Left colon (tissue), 2 donors: ENCODE measurements at places on chromosomes 1 and 21. TPM values are rescaled to one million over a fixed set of nuclear protein-coding genes. Genes with fewer than 3 reads are reported as not detected.

CRABP2 gene
- 0.73 TPM for total RNA-seq

BSND gene
- total RNA-seq: not detected

S100B gene
- 7.4 TPM for total RNA-seq

CYP2J2 gene
- 31.1 TPM for total RNA-seq

MEGF6 gene
- total RNA-seq: 6.3 TPM

HES4 gene
- total RNA-seq: 24.2 TPM

ADAMTS4 gene
- total RNA-seq: 3.3 TPM

PRUNE1 gene
- total RNA-seq: 18.9 TPM

LAMC2 gene
- total RNA-seq: 55.0 TPM

MAP3K21 gene
- total RNA-seq: 16.3 TPM

FOXD3 gene
- total RNA-seq: 0.75 TPM

F13B gene
- total RNA-seq: not detected

S1PR1 gene
- total RNA-seq: 7.1 TPM

AKR7A3 gene
- 92.5 TPM for total RNA-seq

RGS1 gene
- 11.0 TPM for total RNA-seq

CGN gene
- 182 TPM for total RNA-seq

OR2G6 gene
- not detected for total RNA-seq

KRTAP10-9 gene
- total RNA-seq: not detected

ZBTB21 gene
- total RNA-seq: 15.2 TPM

FYB2 gene
- total RNA-seq: 6.0 TPM

FASLG gene
- total RNA-seq: 0.49 TPM

LRRC53 gene
- total RNA-seq: not detected

C2CD4D gene
- 0.92 TPM for total RNA-seq

ETV3 gene
- total RNA-seq: 32.5 TPM

IGSF9 gene
- 46.3 TPM for total RNA-seq

ZNF683 gene
- not detected for total RNA-seq

OR2M3 gene
- not detected for total RNA-seq

KIF2C gene
- 2.6 TPM for total RNA-seq

LENEP gene
- total RNA-seq: 0.52 TPM

RNF223 gene
- 5.3 TPM for total RNA-seq

DDX20 gene
- 6.7 TPM for total RNA-seq

S100A14 gene
- total RNA-seq: 443 TPM

CHD5 gene
- 0.20 TPM for total RNA-seq

FCRL6 gene
- 0.14 TPM for total RNA-seq

MNDA gene
- 1.2 TPM for total RNA-seq

TMEM222 gene
- total RNA-seq: 30.2 TPM

RAVER2 gene
- total RNA-seq: 47.3 TPM

ANGPTL3 gene
- total RNA-seq: not detected

ACKR1 gene
- 16.9 TPM for total RNA-seq

IVL gene
- not detected for total RNA-seq

FAM72D gene
- total RNA-seq: 0.17 TPM

CD244 gene
- total RNA-seq: 0.37 TPM

SAMD13 gene
- 24.5 TPM for total RNA-seq

OR14C36 gene
- not detected for total RNA-seq

GRHL3 gene
- total RNA-seq: not detected

TCHH gene
- 0.06 TPM for total RNA-seq

ARMH1 gene
- 1.1 TPM for total RNA-seq
